Activated CD4-positive, alpha-beta T cell treated with anti-CD3 and anti-CD28 coated beads, Interleukin-2, amount 50 U/mL, for 4 hours (primary cell): ENCODE measurements at places on chromosomes 1 and 21.

GRCh38 chr1:196960854-196961253, 16.5 kb upstream of the CFHR5 start:
- no peak for DNase-seq

DNA sequence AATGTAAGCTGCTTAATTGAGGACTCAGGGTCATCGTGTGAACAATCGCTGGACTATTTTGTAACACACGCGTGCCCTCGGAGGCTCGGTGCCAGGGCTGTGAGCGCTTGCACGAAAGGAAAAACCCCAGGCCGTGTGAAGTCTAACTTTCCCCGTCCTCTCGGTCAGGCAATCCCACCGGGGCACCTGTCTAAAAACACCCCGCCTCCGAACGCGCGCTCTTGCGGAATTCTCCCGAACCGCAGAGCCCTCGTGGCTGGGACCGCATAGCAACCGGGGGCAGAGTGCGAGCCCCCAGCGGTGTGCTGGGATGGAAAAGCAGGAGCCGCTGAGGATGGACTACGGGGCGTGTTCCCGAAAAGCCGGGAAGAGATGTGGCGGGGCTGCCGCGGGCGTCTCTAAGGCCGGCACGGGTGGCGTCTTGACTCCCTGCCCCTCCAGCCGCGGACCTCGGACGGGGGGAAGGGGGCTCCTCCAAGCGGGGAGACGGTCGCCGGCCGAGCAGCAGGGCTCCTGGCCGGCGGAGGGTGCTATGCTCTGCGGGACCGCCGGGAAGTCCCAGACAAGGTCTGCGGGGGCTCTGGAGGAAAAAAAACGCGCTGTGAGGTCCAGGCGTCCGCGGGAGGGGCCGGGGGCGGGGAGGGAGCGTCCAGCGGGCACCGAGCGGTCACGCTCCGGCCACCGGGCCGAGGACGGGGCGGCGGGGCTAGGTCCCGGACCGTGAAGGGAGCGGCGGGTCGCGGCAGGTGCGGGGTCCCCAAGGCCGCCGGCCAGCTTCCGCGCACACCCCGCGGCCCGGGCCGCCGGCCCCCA, 936 bp downstream of the ZBTB21 start:
- DNase-seq: peak; percentile 62

DNA sequence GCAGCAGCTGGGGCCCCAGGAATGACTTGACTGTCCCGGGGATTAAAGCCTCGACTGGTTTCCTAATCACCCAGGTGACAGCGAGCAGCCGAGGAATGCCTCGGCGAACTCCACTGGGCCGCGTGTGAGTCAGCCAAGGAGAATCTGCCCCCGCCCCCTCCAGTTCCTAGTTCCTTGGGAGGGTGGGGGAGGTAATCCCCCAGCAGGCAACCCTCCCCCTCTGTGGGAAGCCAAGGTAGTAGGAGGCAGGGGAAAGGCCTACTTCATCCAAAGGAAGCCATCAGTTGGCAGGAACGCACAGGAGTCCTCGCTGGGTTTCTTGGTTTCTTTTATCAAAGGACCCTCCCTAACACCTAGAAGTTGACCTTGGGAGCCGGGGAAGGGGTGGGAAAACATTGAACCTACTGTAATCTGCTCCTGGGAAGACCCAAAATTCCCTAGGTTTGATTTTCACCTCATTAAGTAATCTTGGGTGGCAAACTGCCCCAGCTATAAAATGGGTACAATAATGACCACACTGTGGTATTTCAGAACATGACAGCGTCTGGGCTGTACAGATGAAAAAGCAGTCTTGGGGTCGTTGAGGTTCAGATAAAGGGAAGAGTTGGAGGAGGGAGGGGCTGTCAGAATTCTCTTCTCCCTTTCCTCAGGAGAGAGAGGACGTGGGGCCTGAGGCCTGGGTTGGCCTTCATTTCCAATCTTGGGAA, 1.4 kb downstream of the TENT5B start:
- no peak for DNase-seq

- DNase-seq: no peak
Measured at GRCh38 chr1:1957533-1957961, 38.5 kb upstream of the TMEM52 start.

DNA sequence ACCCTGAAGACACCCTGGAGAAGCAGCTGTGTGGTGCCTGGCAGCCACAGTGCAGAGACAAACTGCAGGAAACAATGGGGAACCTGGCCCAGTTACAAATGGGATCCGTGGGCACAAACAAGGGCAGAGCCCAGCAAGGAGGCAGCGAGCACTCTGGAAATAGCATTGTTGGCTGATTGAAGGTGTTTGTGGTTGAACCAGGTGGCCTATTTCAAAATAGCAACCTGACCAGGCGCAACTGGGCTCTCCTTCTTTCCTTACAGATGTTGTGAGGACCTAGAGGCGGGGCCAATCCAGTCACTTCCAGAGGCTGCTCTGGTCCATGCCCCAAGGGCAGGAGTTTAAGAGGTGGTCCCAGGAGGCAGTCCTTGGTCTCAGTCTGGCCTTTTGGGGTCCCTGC, 21.7 kb upstream of the ZBTB21 start:
- DNase-seq: no peak

- no peak for DNase-seq
Measured at GRCh38 chr1:107698161-107698560, 266.8 kb downstream of the VAV3 start.

DNA sequence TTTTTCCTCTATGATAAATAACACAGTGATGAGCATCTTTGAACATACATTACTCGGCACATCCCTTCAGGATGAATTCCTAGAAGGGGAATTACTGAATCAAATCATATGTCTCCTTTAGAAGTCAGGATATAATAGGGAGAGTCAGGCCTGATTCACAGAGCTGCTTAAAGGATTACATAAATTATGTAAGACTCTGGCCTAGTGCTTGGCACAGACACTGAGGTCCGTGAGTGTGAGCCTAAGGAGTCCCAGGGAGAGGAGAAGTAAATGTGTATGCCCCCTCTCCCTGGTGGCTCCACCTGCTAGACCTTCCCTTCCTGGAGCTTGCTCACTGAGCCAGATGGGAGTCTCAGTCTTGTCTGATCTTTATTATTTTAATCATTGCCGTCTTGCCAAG, 8.6 kb upstream of the FOXE3 start:
- no peak for DNase-seq

DNA sequence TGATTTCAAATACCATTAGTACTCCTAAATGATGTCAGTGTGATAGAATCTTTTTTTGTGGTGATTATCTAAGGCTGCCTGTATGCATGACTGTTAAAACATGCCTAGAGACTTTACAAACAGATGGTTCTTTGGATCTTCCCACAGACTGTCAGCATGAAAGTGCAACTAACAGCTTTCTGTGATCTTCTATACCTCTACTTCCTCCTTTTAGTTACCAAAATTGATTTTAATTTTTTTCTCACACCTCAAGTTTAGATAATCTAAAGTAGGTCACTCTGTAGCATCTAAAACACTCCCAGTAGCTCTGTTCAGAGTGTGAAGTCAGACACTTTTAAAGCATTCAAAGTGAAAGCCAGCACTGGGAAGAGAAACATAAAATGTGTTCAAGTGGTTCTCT, 534.5 kb downstream of the PTPRC start:
- DNase-seq: no peak

- no peak for DNase-seq
Measured at GRCh38 chr1:224683936-224684335, 67.8 kb downstream of the CNIH3 start.

- DNase-seq: no peak
Measured at GRCh38 chr21:36430841-36431240, 45.6 kb downstream of the CHAF1B start.

GRCh38 chr1:226370144-226370923, 37.6 kb downstream of the PARP1 start:
- no peak for DNase-seq

DNA sequence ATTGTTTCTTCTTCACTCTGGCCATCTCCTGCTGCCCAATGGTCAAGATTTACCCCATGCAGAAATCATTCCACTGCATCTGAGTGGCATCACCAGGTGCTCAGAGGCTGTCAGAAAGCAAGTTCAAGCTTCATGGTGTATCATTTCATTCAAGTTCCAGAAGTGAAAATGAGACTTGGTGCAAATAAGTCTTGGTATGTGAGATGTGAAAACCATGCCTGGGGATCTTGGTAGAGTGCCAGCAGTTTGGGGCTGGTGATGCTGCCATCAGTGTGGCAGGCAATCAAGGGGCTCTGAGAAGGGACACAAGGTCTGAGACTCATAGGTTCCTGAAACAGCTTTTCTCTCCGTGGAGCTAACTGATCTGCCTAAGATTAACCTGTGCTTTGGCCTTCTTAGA, 52.0 kb downstream of the CD2 start:
- DNase-seq: peak; percentile 55

- no peak for DNase-seq
Measured at GRCh38 chr1:4411862-4412261, 242.5 kb upstream of the AJAP1 start.

DNA sequence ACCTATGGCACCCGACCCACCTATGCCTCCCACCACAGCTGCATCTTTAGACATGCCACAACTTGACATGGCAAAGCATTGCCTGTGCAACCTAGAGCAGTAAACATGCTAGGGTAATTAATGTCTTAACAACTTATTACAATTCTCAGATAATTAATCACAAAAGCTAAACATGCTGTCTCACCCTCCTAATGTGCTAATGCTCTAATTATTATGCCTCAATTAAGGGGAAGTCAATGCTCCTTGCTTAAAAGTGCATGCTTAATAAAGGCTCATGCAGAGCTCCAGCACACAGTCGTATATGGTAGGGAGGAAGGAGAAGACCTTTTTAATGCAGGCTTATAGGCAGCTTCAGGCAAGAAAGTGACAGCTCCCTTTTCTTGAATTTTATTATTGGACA, 396.0 kb downstream of the SEC16B start:
- DNase-seq: no peak

- DNase-seq: no peak
Measured at GRCh38 chr1:192954705-192955265, 104.4 kb downstream of the UCHL5 start.

- DNase-seq: no peak
Measured at GRCh38 chr21:31752967-31753366, 21.0 kb upstream of the SCAF4 start.

- DNase-seq: no peak
Measured at GRCh38 chr1:1129381-1129821, 13.5 kb upstream of the C1orf159 start.

GRCh38 chr1:27865821-27866220, 6.5 kb upstream of the THEMIS2 start:
- DNase-seq: no peak

GRCh38 chr1:6266641-6267040, 5.7 kb upstream of the GPR153 start:
- DNase-seq: no peak

- no peak for DNase-seq
Measured at GRCh38 chr1:190376044-190376443, 101.6 kb downstream of the BRINP3 start.
